ENCODE measurements at places on chromosomes 2 and 18.

DNA sequence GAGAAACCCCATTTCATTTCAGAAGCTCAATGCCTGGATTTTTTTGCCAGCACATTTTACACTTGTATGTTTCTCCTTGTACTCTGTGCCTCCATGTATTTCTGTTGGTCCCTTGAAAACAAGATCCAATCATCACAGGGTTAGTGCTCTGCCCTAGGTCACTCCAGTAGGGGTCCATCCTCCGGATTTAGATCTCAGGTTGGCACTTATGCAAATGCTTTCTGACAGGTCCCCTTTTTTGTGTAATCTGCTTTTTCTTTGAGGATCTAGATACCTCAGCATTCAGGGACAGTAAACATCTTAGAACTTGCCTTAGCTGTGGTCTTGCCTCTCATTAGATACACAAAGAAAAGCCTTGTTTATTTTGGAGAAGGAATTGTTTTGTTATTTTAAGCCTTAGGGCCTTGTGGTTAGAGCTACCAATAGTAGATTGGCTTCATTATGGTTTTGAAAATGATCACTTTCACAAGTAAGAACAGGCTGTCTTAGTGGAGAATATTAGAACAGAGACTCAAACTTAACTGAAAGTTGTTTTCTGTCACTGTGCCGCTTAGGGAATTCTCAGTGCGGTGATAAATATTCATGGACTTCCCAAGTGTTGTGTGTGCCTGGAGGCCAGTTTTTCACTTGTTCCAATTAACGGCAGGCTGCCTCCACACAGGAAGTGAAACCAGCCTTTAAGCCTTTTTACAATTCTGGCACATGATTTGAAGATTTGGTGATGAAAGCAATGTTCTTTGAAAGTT, 7.8 kb downstream of the MERTK start:
- no peak for DNase-seq

- no peak for DNase-seq
These were observed 8.4 kb downstream of the POU3F3 start for GRCh38 chr2:104862058-104862941.

DNA sequence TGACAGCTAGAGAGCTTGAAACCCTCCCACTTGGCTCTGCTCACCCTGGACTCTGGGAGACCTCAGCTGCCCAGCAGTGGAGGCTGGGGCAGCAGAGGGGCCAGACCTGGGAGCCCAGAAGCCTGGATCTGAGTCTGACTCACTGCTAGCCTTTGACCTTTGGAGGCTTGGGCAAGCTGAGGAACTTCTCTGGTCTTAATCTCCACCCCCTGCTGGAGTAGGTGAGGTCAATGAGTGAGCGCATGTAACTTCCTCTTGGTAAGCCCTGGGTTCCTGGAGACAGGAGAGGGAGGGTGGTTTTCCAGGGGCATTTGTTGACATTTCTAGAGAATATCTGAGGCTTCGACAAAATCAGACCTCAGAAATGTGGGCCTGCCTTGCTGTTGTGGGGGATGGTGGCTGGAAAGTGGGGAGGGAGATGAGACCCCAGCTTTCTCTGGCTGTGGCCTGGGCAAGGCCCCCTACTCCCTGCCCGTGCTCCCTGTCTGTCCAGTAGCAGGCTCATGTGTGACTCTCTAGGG, 73.0 kb upstream of the YWHAQ start:
- no peak for DNase-seq

DNA sequence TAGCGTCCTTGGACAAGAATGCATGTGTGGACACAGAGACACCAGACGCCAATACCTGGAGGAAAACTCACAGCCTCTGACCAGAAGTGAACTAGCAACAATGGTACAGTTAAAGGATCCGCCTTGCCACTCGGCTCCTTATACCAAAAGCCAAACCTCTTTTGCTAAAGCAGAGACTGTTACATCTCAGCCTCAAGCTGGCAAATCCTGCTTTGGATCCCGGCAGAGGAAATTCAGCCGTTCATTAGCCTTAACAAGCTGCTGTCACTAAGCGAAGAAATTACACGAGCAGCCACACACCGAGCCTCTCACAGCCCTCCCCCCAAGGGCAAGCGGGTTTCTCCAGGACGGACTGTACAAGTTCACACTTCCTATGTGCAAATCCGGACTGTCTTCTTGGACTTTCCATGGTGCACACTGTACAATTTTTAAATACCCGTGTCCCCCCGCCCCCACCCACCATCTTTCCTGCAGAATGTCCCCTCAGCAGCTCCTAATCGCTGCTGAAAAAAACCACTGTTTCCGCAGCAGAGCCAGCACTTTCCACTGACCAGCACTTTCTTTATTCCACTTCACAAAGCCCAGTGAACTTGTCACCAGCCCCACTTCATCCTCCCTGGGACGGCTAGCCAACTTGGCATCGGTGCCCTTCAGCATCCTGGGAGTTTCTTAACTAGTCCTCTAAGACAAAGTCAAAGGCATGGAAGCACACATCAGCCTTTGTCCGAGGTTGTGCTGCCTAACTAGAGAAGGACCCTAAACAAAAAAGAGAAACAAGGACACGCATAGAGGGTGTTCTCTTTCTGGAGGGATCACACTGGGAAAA, 1.5 kb downstream of the KLF7 start:
- no peak for DNase-seq

GRCh38 chr2:206443735-206444527, 599 bp downstream of the ADAM23 start:
- DNase-seq, result no peak

DNA sequence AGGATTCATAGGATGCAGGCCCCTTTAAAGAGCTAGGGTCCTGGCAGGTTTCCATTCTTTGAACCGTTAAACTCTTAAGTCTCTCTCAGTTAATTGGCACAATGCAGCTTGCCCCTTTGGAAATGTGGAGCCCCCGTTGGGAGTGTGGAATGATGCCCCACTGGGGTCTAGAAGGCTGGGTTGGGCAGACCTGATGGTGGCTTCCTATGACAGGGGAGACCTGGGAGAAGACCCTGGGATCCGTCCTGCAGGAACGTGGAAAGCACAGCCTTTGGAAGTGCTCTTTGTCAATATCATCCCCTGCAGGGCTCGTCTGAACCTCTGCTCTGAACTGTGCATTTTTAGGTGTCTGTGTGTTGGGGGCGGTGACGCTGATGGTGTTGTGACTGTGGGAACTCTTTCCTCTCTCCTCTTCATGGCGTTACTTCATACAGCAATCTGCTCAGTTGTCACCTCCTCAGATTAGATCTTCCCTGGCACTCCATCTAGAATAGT, 190.6 kb downstream of the MYCN start:
- no peak for DNase-seq

DNA sequence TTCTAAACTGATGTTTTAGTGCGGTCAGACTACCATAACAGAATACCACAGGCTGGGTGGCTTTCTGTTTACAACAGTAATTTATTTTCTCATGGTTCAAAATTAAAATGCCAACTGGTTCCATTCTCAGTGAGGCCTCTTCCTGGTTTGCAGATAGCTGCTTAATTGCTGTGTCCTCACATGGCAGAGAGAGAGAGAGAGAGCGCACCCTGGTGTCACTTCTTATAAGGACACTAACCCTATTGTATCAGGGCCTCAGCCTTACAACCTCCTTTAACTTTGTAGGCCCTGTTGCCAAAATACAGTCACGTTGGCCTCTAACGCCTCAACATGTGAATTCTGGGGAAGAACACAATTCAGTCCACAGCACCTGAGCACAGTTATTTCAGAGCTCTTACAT, 37.5 kb upstream of the ZNF385B start:
- DNase-seq, result no peak

GRCh38 chr2:68693951-68694350, 40.7 kb upstream of the ARHGAP25 start:
- no peak for DNase-seq

GRCh38 chr2:189595417-189595816, 14.8 kb upstream of the SLC40A1 start:
- no peak for DNase-seq

DNA sequence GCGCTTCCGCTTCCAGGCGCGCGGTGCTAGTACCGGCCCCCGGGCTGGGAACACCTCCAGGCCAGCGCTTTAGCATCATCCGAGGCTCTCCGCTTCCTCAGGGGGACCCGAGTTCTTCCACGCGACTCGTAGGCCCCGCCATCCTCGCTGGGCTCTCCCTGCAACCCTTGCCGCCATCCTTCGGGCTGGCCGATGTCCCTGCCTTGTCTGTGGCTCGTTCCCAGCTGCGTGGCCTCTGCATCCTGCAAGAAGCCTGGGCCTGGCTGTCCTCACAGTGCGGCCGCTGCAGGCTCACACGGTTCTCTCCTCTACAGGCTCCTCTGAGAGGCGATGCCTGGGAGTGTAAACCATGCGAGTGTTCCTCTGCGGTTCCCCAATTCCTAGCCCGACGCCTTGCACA, 98.6 kb upstream of the PXDN start:
- DNase-seq, result no peak

DNA sequence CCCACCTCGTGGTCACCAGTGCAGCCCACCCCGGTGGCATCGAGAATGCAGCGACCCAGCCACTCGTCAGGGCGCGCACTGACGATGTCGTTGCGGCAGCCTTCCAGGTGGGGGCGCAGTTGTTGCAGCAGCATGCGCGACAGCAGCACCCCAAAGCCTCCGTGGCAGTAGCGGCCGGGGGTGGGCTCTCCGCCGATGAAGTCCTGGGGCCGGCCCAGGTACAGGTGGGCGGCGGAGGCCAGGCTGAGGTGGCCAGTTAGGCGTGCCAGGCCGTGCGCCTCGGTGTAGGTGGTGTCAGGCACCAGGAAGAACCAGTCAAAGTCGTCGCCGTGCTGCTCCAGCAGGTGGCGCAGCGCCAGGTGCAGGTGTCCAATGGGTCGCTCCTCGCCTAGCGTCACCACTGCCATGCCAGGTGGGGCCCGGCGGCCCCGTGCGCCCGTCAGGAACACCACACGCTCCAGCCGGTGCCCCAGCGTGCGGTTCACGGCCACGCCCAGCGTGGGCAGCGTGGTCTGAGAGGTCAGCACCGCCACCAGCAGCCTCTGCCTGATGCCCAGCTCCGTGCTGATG, 1.9 kb downstream of the CHPF start:
- DNase-seq, result peak; percentile 79

DNA sequence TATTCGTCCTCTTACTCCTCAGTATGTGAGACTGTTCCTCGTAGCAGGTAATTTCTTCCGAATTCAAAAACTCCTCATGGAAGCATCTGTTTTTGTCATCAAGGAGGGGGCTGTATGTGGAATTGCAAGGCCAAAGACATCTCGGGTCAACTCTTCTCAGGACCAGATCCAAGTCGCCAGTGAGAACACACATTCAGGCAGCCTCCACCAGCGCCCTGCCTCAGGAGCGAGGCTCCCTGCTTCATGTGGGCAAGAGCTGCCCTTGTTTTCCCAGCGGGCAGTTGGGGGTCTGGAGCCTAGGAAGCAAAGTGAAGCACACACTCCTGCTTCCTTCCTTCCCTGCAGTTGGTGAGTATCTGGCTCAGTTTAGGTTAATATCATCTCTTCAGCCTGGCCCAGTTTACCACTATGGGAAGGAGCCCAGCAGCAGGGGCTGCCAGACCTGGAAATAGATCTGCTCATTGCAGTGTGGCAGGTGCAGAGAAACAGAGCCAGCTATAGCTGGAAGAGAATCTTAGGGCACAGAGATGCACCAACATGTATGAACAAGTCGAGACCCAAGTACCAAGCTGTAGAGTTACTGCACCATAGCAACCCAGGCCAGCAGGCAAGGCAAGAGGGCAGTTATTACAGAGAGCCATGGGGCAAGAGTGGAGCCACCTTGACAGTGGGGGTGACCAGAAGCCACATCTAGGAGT, 25.3 kb downstream of the TMEM127 start:
- DNase-seq, result no peak

DNA sequence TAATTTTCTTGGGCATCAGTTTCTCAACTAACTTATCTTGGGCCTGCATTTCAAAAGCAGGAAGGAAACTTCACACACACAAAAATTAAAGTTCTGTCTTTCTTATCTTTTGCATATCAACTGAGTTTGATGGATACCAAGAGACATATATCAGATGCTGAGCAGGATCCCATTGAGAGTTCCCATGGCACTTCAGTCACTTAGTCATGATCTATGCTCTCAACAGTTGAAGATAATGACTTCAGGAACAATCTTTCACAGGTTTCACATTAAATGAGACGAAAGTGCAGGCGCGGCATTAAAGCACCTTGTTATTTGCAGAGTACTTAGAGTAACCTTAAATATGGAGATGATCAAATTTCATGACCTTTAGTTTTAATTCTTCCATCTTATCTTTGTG, 2139.8 kb upstream of the CELF4 start:
- no peak for DNase-seq

Data from stimulated activated CD4-positive, alpha-beta T cell treated with anti-CD3 and anti-CD28 coated beads, Interleukin-2, amount 100 ng/mL, for 4 hours (primary cell).